Ureter (tissue), 1 donor: ENCODE measurements at places on chromosomes 7 and 10.

DNA sequence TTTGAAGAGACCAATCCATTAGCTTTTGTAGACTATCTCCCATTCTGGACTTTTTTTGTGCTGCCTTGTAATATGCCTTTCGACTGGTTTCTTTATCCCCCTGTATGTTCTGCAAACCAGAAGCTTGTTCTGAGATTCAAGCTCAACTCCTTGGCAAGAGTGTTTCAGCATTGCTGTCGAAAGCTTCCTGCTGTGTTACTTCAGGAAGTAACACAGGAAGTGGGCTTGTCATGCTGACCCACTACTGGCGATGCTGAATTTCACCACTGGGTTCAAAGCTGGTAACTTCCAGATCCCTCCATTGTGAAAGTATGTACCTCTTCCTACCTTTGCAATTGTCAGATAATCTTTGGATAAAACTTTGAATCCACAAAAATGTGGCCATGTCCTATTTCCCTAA is 57.9 kb upstream of the INSYN2A start:
- DNase-seq, result no peak

- no peak for DNase-seq
These were observed 1.1 kb downstream of the MEPCE start for GRCh38 chr7:100430493-100431285.

DNA sequence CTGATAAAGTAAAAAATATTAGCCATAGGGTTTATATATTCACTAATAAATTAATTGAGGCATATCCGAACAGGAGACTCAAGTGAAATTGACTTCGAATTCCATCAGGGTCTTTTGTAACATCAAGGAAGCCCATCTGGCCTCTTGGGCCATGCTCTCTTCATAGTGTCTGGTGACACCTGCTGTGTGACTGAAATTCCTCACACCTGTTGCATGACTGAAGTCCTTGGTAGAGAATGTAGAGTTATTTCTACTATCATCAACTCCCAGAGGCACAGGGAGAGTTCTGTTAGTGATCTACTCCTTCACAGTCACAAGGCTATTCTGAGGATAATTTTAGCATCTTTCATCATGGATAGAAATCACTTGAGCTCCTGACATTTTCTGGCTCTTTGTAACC is 138.3 kb upstream of the LSM8 start:
- DNase-seq, result no peak

- DNase-seq, result no peak
These were observed 17.2 kb upstream of the RHBDD2 start for GRCh38 chr7:75861636-75862035.

GRCh38 chr10:29534590-29534989 is 100.2 kb downstream of the SVIL start:
- DNase-seq, result no peak
